ENCODE measurements at places on chromosomes 12 and 14.

GRCh38 chr14:106308839-106309389, 782.5 kb downstream of the TMEM121 start:
- DNase-seq = no peak

DNA sequence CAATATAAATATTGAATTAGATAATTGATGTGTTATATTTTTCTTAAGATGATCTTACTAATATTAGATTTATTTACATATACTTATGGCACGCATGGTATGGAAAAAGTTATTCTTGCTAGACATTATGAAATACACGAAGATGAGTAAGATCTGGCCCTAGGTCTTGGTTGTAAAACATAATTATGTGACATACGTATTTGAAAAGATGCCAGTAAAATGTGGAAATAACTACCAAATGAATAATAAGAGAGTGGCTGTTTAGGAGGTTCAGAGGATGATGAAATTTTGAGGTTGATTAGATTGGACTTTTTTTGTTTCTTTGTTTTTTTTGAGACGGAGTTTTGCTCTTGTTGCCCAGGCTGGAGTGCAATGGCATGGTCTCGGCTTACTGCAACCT, 41.3 kb downstream of the FANCM start:
- peak; percentile 89 for DNase-seq

GRCh38 chr12:108646600-108647579, 13.2 kb upstream of the SELPLG start:
- DNase-seq = no peak

- peak; percentile 19 for DNase-seq
Observed at GRCh38 chr12:70367258-70368141, 1.4 kb downstream of the KCNMB4 start.

DNA sequence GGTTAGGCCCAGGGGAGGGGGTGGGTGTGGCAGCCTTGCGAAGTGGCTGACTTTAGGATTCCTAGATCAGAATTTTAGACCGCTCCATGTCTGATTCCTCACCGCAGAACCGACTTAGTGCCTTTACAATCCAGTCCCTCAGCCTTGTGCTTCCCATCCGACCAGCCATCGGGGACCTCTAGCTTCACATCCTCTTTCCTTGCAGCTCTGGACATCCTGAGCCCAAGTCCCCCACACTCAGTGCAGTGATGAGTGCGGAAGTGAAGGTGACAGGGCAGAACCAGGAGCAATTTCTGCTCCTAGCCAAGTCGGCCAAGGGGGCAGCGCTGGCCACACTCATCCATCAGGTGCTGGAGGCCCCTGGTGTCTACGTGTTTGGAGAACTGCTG, 557 bp downstream of the COPS7A start:
- DNase-seq = no peak

- no peak for DNase-seq
Observed at GRCh38 chr14:106883218-106883692, 1356.9 kb downstream of the TMEM121 start.

- peak; percentile 41 for DNase-seq
Observed at GRCh38 chr12:91617818-91618217, 435.2 kb upstream of the DCN start.

GRCh38 chr14:68968051-68968450, 11.1 kb downstream of the ACTN1 start:
- no peak for DNase-seq

DNA sequence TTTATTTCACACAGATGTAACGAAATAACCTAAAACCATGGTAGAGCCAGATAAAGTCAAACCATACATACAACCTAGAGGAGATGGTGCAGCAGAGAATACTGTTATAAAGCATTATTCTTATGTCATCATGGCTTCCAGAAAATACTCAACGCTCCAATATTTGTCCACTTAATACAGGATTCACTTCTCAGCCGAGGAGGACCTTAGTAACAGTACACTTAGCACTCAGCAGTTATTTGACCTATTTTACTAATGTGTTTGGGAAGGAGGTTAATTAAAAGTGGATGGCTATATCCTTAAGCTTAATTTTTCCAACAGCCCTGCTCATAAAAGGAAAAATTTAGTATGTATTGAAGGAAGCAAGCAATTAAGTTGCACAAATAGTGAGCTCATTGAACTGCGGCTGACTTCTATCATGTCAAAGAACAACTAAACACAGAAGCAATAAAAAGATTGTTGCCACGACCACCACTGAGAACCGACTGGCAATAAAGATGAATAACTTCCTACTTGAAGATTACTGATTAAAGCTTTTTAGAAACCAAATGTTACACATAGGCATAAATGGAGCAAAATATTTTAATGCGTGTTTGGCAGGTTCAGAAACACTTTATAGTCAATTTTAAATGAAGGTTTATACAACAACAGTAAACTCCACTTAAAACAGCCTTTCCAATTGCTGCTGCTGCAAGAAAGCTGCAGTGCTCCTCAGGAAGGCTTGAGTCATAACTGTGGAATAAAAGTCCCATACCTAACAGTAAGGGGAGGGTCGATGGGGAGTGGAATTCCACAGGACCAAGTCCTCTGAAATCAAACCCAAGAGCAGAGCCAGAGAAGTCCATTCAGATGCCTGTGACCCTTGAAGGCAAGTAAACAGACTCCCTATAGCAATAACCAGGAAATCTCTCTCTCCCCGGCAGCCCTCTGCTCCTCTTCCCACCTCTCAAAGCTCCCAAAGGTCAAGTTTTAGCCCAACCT, 218.9 kb upstream of the CDKN3 start:
- no peak for DNase-seq

DNA sequence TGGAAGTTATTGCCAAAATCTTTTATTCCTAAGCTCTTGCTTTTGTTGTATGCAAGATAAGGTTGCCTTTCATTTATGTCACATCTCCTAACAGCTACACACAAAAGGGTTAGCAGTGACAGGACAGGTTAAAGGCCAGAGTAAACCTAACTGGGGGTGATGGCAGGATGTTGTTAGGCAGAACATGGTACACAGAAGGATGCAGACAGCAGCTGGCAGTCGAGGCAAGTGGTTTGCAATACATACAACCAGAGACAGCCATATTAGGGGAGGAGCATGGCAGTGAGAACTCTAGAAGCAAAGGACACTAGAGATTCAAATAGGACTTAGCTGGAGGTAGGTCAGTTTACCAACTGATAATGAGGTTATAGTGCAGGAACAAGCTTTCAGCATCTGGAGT, 2.7 kb upstream of the ABCD2 start:
- no peak for DNase-seq

All from mammary epithelial cell (primary cell).